Activated CD4-positive, alpha-beta memory T cell treated with anti-CD3 and anti-CD28 coated beads, Interleukin-2, amount 10 ng/mL, durations not matched to agents 7 days and 5 days (primary cell): ENCODE measurements at places on chromosomes 4 and X. TPM values are rescaled to one million over a fixed set of nuclear protein-coding genes. Genes with fewer than 3 reads are reported as not detected.

Gene GBA3
- total RNA-seq = not detected

Gene GC
- not detected for total RNA-seq

Gene CENPE
- total RNA-seq = 52.4 TPM

Gene TENM3
- total RNA-seq = not detected

Gene NHSL2
- 7.9 TPM for total RNA-seq

Gene RASSF6
- 0.05 TPM for total RNA-seq

Gene LUZP4
- total RNA-seq = not detected

Gene PNMA6A
- 0.20 TPM for total RNA-seq

Gene FAM13A
- total RNA-seq = 10.1 TPM

Gene CCDC160
- total RNA-seq = not detected

Gene GYPA
- total RNA-seq = not detected

Gene COL4A6
- not detected for total RNA-seq

Gene TBC1D14
- 53.7 TPM for total RNA-seq

Gene UNC5C
- not detected for total RNA-seq

Gene FAM149A
- 0.38 TPM for total RNA-seq

Gene CFAP47
- not detected for total RNA-seq

Gene RAB40A
- not detected for total RNA-seq

Gene OPN1MW3
- not detected for total RNA-seq

Gene BANK1
- total RNA-seq = 0.33 TPM

Gene C4orf50
- 1.2 TPM for total RNA-seq

Gene STPG2
- total RNA-seq = not detected

Gene SLC49A3
- 0.40 TPM for total RNA-seq

Gene SPATA18
- total RNA-seq = 0.10 TPM

Gene CAPN6
- not detected for total RNA-seq

Gene PGAM4
- not detected for total RNA-seq

Gene CHRNA9
- total RNA-seq = not detected

Gene TMEM31
- not detected for total RNA-seq

Gene PHOX2B
- total RNA-seq = not detected

Gene ZCCHC18
- total RNA-seq = 2.8 TPM

Gene ADGRA3
- 0.18 TPM for total RNA-seq

Gene FREM3
- not detected for total RNA-seq

Gene S100P
- 165 TPM for total RNA-seq

Gene GLRB
- total RNA-seq = not detected

Gene TRO
- 1.5 TPM for total RNA-seq
